ENCODE measurements at places on chromosomes 4 and X.

DNA sequence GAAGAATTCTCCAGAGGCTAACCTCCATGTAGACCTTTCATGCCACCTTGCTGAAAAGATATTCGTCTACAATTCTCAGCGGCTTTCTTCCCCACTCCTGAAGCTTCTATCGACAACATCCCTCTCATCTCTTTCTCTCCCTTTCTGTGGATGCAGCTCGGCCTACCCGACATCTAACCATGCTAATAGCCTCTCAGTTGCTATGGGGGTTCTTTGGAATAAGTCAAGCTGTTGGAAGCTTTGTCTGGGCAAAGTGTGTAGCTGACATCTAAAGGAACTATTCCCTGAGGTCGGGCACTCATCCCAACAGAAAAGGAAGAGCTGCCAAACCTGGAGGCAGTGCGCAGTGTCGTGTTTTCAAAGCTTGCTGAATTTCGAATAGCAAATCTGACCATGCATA is 192.1 kb downstream of the RBMX2 start:
- DNase-seq = no peak

DNA sequence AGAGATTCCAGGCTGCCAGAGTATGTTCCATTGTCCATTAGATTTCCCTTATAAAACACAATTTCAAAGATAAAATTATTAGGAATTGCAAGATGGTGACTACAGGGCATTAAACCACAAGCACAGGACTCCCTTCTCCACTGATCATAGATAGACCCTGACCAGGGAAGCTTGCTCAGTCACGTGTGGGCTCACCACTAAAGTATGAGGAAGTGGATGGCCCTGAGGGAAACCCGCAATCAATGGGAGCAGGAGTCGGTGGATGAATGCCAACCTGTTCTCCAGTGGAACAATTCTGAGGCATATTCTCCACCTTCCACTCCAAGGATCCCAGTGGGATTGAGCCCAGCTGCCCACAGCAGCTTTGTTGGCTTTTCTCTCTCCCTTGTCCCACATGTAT is 515.7 kb downstream of the BCOR start:
- peak; percentile 36 for DNase-seq

DNA sequence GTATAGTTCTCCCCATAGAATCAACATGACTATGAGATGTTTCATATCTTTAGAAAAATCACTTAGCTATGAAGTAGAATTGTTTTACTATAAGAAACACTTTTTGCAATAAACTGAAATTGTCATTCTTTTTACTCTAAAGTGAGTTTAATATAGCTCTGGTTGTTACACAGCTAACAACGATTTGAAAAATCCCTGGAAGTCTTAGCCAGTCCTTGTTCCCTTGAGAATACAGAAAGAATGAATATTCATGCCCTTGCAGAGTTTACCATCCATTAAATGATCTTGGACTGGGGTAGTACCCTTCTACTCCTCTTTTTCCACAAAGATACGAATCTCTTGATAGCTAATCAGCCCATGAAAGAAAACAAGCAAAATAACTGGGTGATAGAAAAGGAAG is 141.8 kb downstream of the JADE1 start:
- peak; percentile 21 for DNase-seq

DNA sequence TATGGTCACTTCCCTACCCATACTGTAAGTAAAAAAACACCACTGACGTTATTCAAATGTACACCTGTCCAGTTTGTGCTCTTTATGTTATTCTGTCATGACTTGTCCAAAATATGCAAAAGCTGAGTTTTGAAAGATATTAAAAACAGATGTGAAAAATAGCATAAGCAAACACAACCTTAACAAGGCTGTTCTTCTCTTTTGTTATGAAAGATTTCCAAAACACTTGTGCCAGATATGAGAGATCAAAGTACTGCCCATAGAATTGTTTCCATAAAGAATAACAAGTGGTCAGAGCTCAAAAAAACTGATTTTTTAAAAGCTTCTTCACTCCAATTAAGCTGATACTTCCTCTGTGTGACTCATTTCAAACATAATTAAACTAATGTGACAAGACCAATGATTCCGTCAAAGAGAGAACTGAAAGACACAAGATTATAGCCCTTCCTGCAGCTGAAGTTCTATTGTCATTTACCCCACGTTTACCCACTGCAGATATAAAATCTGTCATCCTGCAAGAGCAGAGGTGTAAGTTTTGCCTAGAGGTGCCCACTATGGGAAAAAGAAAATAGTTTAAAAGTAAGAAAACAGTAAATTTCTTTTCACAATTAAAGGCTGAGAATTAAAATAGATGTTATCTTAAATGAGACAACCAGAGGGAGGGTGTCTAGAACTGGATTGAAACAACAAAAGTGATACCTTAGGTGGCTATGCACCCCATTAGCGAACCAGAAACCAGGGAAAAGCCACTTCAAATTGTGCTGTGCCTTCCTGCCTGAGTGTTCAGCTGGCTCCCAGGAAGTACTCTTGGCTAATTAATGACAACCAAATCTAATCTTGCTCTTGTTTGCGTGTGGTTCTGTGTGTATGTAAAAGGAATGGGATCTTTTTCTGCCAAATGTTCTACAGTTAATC is 30.1 kb downstream of the RASSF6 start:
- peak; percentile 41 for DNase-seq

- peak; percentile 20 for DNase-seq
Observed at GRCh38 chrX:48025561-48025960, 18.8 kb downstream of the SPACA5 start.

- DNase-seq = no peak
Observed at GRCh38 chr4:167171928-167172327, 62.4 kb downstream of the SPOCK3 start.

GRCh38 chr4:174444390-174444789 is 77.9 kb downstream of the HPGD start:
- DNase-seq = no peak
